Caco-2 (cell line): ENCODE measurements at places on chromosomes 1 and 21. TPM values are rescaled to one million over a fixed set of nuclear protein-coding genes. Genes with fewer than 3 reads are reported as not detected.

The PLPPR4 gene
- not detected in 2 replicates for total RNA-seq

The GRIK3 gene
- not detected in 2 replicates for total RNA-seq

The FCRL5 gene
- not detected in 2 replicates for total RNA-seq

The MTARC1 gene
- total RNA-seq, result 88.7 and 93.0 TPM in 2 replicates

The PIGR gene
- not detected in 2 replicates for total RNA-seq

The CCDC17 gene
- total RNA-seq, result 1.9 and 2.4 TPM in 2 replicates

The OR2T27 gene
- total RNA-seq, result not detected in 2 replicates

The OR2L3 gene
- total RNA-seq, result not detected in 2 replicates

The OR2T8 gene
- not detected in 2 replicates for total RNA-seq

The SERPINC1 gene
- total RNA-seq, result 0.65 and 0.98 TPM in 2 replicates

The CTBS gene
- 4.7 and 5.4 TPM in 2 replicates for total RNA-seq

The FAM177B gene
- total RNA-seq, result 0.70 TPM in 1 of 2 replicates, not detected in the other

The TDRD5 gene
- 0.52 and 0.72 TPM in 2 replicates for total RNA-seq

The LDLRAP1 gene
- 14.5 TPM in 2 replicates for total RNA-seq

The TEX38 gene
- total RNA-seq, result not detected in 2 replicates

The MYBPH gene
- total RNA-seq, result 19.7 and 25.9 TPM in 2 replicates

The SELENON gene
- total RNA-seq, result 58.3 and 60.6 TPM in 2 replicates

The OPTC gene
- not detected in 2 replicates for total RNA-seq

The MTMR11 gene
- 2.2 and 2.3 TPM in 2 replicates for total RNA-seq

The IL20 gene
- total RNA-seq, result not detected in 2 replicates

The NBPF12 gene
- 10.3 and 10.7 TPM in 2 replicates for total RNA-seq

The NTRK1 gene
- total RNA-seq, result not detected in 2 replicates

The MAGOH gene
- 74.2 and 77.0 TPM in 2 replicates for total RNA-seq

The PSMB2 gene
- total RNA-seq, result 59.9 and 66.3 TPM in 2 replicates

The OR2T2 gene
- total RNA-seq, result not detected in 2 replicates

The EMC1 gene
- 48.8 and 51.5 TPM in 2 replicates for total RNA-seq

The LCA5L gene
- 0.44 and 0.61 TPM in 2 replicates for total RNA-seq

The ADGRB2 gene
- total RNA-seq, result 1.4 and 2.2 TPM in 2 replicates

The FCRL6 gene
- total RNA-seq, result not detected in 2 replicates

The NIBAN1 gene
- 14.3 and 20.8 TPM in 2 replicates for total RNA-seq

The RAB42 gene
- 2.5 and 2.9 TPM in 2 replicates for total RNA-seq

The NR0B2 gene
- 0.34 TPM in 1 of 2 replicates, not detected in the other for total RNA-seq

The GPR3 gene
- total RNA-seq, result 0.91 and 1.2 TPM in 2 replicates

The AGT gene
- 38.6 and 41.9 TPM in 2 replicates for total RNA-seq

The KRTAP27-1 gene
- total RNA-seq, result not detected in 2 replicates
